ENCODE measurements at places on chromosomes 1 and 21. TPM values are rescaled to one million over a fixed set of nuclear protein-coding genes. Genes with fewer than 3 reads are reported as not detected.

The KRTAP21-2 gene
- not detected for total RNA-seq

The NUP210L gene
- total RNA-seq, result not detected

The RCC1 gene
- 86.1 TPM for total RNA-seq

The IL19 gene
- not detected for total RNA-seq
